ENCODE measurements at places on chromosomes 7 and 10.

DNA sequence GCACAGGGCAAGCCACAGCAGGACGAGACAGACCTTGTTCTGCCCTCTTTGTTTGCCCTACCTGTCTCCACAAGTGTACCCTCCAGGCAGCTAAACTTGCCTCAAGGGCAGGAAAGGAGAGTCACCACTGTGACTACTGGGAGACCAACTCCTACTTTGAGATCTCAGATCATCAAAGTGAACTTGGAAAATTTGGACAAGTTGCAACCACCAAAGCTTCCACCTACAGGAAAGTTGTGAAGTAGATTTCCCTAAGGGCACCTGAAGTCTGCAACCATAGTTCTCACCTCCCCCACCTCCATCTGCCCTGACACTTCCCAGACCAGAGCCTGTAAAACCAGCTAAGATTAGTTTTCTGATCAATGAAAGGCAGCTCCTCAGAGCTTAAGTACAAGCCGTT is 2.5 kb upstream of the WDR91 start:
- no peak for DNase-seq

- DNase-seq = no peak
Measured at GRCh38 chr7:79096361-79096805, 357.1 kb downstream of the MAGI2 start.

GRCh38 chr10:126235091-126235978 is 152.9 kb downstream of the ADAM12 start:
- DNase-seq = no peak

DNA sequence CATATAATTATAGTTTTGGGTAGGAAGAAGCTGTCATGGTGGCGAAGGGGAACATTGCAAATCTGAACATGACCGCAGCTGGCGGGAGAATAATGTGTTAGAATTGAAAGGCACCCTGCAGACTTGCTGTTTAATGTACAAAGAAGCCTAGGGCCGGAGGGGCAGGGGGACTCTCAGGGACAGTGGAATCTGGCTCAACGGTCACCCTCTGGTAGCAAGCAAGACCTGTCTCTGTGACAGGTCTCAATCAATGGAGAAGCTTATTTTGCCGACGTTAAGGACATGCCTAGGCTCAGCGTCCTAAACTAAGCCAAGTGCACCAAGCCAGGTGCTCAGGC is 177.3 kb downstream of the NSUN6 start:
- no peak for DNase-seq

- no peak for DNase-seq
Measured at GRCh38 chr10:14603534-14604102, 171.1 kb downstream of the FAM107B start.

DNA sequence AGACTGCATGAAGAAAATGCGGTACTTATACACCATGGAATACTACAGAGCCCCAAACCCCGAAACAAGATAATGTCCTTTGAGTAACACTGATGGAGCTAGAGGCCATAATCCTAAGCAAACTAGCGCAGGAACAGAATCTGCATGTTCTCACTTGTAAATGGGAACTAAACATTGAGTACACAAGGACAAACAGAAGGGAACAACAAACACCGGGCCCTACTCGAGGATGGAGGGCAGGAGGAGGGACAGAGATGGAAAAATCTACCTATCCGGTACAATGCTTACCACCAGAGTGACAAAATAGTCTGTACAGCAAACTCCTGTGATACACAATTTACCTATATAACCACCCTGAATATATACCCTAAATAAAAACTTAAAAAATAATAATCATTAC is 507.9 kb downstream of the IPMK start:
- DNase-seq = no peak
